Activated CD8-positive, alpha-beta T cell treated with anti-CD3 and anti-CD28 coated beads for 36 hours (primary cell): ENCODE measurements at places on chromosomes 6 and 20.

GRCh38 chr20:62700261-62700930 lies 8.2 kb upstream of the NTSR1 start:
- no peak for DNase-seq

DNA sequence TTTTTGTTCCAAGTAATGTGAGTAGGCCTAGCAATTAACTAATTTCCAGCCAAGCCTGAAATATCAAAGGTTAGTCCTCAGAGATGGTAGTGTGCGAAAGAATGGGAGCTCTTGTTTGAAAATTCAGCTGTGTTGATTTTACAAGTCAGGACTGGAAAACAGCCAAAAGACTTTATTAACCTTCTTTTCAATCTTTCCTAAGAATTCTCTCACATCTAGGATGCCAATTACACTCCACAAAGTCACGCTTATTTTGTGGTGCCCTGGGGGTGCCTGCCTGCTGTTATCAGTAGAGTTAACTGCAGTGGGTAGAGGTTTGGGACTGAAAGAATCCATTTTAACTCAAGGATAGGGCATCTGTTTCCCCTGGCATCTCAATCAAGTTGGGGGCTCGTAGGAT lies 30.7 kb upstream of the MAP3K4 start:
- no peak for DNase-seq

- DNase-seq, result no peak
Measured at GRCh38 chr6:156880913-156881312, 103.7 kb downstream of the ARID1B start.

GRCh38 chr6:154981079-154981870 lies 13.8 kb upstream of the TIAM2 start:
- DNase-seq, result no peak

DNA sequence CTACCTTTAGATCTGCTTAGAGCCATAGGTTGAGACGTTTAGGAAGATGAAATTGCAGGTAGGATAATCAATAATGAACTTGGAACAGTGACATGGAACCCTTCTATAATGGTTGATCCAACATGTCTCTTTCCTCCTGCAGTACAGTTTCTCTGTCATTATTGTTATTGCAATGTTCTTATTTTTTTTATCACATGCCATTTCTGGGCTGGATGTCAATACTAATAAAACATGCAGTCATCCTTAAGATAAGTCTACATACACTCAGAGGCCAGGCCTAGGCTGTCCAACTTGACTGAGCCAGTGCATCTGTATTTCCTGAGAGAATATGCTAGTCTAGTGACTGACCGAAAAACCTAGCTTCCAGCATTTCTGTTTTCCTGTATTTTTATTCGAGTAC lies 75.3 kb upstream of the THEMIS start:
- no peak for DNase-seq

- no peak for DNase-seq
Measured at GRCh38 chr6:35396991-35397390, 54.6 kb downstream of the PPARD start.

- DNase-seq, result no peak
Measured at GRCh38 chr6:71205336-71205956, 83.2 kb upstream of the OGFRL1 start.

- no peak for DNase-seq
Measured at GRCh38 chr6:150491811-150492172, 107.9 kb upstream of the PLEKHG1 start.

GRCh38 chr6:62492192-62492822 lies 206.3 kb upstream of the KHDRBS2 start:
- DNase-seq, result no peak

GRCh38 chr6:7201444-7201731 lies 93.6 kb downstream of the RREB1 start:
- no peak for DNase-seq
